Stimulated activated CD8-positive, alpha-beta memory T cell treated with anti-CD3 and anti-CD28 coated beads, Interleukin-12 subunit alpha, Interleukin-12 subunit beta, amount 100 ng/mL, for 4 hours (primary cell): ENCODE measurements at places on chromosomes 4 and X.

GRCh38 chr4:155999725-156000124 is 46.1 kb upstream of the CTSO start:
- DNase-seq, result no peak

DNA sequence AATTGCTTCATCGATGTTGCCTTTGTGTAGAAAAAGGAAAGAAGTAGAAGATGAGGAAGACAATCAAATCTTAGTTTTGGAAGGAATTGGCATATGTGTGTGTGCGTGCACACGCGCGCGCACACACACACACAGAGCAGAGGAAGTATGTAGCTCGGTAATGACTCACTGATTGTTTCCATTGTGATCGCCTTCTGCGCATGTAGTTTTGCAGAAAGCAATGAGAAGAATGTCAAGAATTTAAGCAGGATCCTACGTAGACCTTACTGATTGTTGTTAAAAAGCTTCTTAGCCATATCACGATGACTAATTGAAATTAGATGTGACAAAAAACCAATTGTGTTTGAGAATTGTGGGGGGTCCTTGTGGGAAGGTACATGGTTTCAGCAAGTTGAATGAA is 12.8 kb upstream of the LIMCH1 start:
- no peak for DNase-seq

- DNase-seq, result no peak
Measured at GRCh38 chr4:12924728-12925320, 559.3 kb downstream of the RAB28 start.

- no peak for DNase-seq
Measured at GRCh38 chrX:106171293-106171820, 3.3 kb downstream of the PWWP3B start.

DNA sequence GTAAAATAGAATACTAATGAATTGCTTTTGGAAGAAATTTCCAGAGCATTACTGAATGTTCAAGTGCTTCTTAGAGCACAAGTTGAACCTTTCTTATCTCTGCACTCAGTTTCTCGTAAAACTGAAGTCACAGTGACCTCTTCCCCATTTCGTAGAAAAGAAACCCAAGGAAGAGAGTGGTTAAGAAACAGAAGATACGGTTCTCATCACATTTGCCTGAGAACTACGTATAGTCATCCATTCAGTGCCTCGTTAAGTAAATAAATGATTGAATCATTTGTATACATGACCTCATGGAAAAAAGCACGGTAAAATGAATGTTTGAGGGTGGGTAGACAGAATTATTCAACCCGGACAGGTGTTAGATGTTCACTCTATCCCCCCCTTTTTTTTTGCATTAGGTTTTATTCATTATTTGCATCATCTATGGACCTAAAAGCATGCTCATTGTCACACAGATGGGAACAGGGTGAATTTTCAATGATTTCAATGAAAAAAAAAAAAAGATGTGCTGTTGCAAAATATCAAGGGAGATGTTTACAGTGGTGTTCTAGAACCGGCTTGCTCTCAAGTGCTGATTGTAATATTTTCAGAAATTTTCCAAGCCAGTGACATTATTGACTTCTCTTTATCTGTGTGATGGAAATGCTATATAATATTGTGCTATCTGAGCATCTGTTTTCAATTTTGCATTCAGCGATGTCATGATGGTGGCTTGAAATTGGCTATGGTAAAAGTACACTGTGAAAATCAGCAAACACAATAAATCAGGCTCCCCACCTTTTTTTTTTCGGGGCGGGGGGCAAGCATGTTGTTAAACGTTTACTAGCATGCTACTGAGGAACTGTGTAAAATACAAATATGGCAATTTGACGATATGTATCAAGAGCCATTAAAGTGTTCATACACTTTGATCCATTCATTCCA is 4.3 kb downstream of the RHOH start:
- DNase-seq, result no peak

DNA sequence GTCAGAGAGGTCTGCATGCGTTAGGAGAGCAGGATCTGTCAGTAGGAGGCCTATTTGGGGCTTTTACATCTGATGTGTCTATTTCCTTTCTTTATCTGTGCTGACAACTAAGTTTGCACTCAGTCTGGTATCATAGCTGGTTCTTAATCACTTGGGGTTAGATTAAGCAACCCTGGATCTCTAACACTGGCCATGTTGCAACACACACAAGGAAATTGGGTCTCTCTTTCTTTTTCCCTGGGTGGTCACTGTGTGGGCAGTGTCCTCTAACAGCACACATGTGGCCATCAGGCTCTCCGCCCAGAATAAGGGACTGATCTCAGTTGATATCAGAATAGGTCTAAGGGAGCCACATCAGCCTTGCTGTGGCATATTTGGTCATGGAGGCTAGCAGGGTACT is 38.9 kb downstream of the IGFBP7 start:
- DNase-seq, result no peak

GRCh38 chrX:51894697-51895336 is 1.4 kb downstream of the MAGED1 start:
- no peak for DNase-seq

- DNase-seq, result no peak
Measured at GRCh38 chr4:110532901-110533589, 57.1 kb downstream of the ENPEP start.

DNA sequence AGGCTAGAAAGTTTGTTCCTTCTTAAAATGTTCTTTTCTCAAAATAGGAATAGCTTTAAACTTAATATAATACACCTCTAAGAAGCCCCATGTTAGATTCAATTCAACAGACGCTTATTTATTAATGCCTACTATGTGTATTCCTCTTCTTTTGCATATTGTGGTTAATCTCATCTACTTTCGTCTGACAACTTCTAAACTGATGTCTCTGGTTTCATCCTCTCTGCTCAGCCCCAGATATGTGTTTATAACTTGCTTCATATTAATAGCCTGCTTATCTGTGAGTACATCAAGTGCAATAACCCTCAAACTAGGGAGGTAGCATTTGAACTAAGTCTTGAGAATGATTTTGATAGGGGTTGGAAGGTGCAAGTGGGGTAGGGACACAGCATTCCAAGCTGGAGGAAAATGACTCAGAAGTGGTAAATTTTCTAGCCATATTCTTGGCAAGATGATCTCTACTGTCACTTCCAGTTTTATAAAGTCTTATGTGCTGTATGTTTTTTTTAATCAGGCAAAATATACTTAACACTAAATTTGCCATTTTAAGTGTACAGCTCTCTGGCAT is 37.0 kb downstream of the STK26 start:
- no peak for DNase-seq

DNA sequence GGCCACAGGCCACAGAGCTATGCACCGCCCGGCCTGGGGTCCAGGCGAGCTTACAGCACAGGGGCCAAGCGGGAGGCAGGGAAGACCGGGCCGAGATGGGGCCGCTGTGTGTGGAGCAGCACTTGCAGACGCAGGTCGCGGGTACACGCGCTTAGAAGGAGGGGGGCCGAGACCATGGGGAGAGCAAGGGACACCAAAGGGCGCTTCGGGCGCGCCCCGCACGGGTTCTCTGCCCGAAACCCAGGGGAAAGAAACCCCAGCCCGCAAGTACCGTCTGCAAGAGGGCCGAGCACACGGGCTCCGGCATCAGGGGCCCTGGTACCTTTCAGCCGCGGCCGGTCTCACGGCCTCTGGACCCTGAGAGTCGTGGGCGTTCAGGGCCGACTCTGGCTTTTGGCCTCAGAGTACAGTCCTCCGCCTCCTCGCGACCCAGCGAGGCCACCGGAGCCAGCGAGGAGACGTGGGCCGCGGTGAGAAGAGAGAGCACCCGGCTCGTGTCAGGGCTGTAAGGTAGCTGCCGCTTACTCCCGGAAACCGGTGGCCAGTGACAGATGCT is 342 bp downstream of the EOLA2 start:
- no peak for DNase-seq

GRCh38 chr4:124686279-124686678 is 26.3 kb downstream of the ANKRD50 start:
- no peak for DNase-seq

DNA sequence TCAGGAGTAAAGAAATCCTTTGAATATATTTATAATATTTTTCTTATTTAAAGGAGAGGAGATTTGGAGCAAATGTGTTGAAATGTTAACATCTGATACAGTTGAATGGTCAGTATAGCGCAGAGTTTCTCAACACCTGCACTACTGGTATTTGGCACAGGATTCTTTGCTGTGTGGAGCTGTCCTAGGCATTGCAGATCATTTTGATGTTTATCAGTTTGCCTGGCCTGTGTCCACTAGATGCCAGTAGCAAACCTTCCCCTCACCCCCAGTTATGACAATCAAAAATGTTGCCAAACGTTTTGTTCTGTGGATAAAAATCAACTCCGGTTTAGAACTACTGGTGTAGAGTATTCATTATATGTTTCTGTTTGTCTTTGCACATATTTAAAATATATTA is 765.3 kb upstream of the SLIT2 start:
- DNase-seq, result no peak

DNA sequence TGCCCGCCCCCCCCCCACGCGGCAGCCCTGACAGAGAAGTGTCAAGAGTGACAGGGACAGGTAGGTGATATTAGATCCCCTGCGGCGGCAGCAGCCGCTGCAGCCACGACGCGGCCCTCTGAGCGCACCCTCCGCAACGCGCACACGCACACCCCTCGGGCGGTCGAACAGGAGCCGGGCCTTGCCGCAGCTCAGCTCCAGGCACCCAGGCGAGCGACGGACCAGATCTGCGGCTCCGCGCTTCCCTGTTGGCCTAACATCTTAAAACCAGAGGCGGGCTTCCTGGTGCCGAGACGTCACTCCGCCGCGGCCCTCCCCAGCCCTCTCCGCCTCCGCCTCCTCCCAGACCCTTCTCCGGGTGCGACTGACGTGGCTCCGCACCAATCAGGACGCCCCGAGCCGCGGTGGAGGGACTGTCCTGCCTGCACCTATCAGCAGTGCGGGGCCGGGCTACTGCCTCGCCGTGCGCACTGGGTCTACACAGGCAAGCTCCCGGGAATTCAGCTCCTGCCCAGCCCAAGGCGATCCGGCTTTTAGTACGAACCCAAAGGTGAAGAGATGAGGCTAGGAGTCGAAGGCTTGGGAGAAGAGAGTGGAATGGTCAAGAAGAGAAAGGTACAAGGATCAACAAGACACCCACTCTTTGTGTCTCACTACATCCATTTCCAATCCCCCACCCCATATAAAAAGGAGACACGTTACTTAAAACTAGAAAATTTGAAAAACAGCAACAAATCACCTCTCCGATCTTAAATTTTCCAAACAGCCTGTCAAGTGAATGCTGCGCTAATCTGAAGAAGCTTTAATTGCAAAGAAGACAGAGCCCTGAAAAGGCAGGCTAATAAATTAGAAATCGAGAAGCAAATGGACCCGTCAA is at the start of gene PITX2:
TSS of gene PITX2 (minus strand) at position 237 of the 877 bp plus-strand sequence. CDS start 617 bp downstream, outside the sequence.
- no peak for DNase-seq

DNA sequence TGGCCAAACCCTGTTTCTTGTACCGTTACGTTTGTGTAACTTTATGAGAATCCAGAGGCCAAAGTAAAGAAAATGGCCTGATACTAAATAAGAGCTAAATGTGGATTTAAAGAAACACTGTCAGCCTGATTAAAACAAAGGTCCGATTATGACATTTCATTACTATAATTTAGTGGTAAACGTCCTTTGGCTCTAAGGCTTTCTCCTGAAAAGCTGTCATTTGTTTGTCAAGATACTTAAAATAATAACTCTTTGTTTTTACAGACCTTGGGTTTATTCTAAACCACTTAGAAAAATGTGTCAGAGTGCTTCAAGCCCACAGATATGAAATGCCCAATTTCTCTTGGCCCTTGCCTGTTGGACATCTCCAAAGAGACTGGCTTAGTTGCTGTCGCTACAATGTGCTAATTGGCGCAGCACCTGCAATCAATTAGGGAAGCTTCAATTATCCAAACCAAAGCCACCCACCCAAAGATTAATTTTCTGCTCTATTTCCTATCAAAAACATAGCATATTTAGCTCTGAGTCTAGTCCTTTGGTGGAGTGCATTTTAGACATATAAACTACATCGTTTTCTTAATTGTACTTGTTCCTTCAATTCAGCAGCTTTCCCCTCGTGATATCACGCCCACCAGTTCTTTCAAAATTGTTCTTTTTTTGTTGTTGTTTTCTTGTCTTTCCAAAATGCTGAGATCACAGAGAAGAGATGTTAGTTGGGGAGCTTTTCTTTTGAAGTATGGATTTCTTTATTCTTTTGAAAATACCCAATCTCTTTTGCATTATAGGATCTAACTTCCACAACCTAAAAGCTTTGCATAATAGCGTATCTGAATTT is 13.6 kb downstream of the SMIM20 start:
- no peak for DNase-seq

- no peak for DNase-seq
Measured at GRCh38 chr4:105288121-105288520, 141.4 kb downstream of the TET2 start.

- no peak for DNase-seq
Measured at GRCh38 chr4:185213877-185214276, 4.5 kb downstream of the SNX25 start.

GRCh38 chr4:114598191-114599121 is at the start of gene UGT8:
TSS of gene UGT8 (plus strand) at chr4:114598807. CDS start at chr4:114622881, 24,074 bp downstream.
- peak; percentile 13 for DNase-seq

- no peak for DNase-seq
Measured at GRCh38 chr4:60117726-60118323, 1082.3 kb upstream of the ADGRL3 start.

DNA sequence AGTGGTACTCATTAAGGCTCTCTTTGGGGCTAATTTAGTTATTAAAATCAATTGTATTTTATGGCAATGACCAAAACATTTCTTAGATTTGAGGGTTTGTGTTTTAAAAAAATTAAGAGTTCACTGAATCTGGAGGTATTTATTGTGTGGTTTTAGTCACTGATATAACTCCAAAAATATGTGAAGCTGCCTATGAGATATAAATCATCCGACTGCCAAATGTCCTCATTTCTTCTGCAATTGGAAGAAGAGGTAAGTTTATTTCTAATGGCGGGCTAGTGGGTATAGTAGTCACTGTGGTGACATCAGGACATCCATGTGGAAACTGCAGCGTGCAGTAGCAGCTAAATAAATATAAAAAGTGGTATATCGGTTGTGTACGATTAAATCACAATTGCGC is 205.5 kb downstream of the MID1 start:
- no peak for DNase-seq

DNA sequence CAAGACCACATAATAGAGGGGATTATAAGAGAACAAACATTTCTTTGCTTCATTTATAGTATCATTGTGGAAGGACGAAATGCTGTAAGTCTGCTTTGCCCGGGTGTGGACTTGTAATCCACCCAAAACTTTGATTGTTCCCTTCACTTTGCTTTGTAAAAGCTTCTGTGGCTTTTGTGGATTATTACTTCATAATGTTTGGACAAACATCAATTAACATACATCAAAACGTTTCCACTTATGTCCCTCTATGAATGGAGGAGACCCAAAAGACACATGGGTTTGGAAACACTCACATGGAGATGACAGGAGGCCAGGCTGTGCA is 415.4 kb downstream of the SPRY1 start:
- no peak for DNase-seq

DNA sequence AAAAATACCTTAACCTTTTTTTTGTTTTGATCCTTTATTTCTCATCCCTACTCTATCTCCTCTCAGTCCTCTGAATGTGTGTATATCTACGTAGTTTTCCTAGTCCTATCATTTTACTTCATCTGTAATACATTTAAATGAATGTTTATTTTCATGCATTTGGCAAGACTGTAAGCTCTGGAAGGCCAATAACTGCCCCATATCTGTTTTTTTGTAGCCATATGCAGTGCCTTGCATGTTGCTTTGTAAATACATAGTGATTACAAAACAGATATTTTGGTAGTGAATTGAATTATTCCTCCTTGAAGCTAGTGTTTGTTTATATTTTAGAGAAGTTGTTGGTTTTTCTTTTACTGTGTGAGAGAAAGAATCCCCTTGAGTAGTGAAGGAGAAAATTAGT is 450.2 kb downstream of the PCDH18 start:
- DNase-seq, result no peak
